ENCODE measurements at places on chromosomes 1 and 21.

- no peak for DNase-seq
Measured at GRCh38 chr1:179867493-179868330, 9.9 kb downstream of the TOR1AIP2 start.

- no peak for DNase-seq
Measured at GRCh38 chr1:32216566-32216965, 5.6 kb downstream of the TMEM234 start.

DNA sequence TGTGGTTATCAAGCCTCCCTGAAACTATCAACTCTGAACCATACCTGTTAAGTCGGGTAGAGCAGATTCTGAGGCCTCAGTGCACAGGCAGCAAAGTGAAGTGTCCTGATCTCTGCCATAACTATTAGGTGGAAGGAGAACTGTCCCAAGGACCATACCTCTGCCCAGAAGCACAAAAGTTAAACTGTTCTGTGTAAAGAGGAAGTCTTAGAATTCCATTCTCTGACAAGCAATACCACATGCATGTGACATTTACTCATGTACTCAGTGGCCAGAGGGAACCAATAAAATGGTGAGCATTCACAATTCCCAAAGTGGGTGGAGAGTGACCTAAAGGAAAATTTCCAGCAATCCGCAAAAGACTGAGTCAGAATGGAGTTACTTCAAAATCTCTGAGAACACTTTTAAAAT lies 61.0 kb downstream of the TOR3A start:
- peak; percentile 98 for DNase-seq

- DNase-seq, result no peak
Measured at GRCh38 chr1:90946630-90947029, 75.2 kb downstream of the ZNF644 start.

DNA sequence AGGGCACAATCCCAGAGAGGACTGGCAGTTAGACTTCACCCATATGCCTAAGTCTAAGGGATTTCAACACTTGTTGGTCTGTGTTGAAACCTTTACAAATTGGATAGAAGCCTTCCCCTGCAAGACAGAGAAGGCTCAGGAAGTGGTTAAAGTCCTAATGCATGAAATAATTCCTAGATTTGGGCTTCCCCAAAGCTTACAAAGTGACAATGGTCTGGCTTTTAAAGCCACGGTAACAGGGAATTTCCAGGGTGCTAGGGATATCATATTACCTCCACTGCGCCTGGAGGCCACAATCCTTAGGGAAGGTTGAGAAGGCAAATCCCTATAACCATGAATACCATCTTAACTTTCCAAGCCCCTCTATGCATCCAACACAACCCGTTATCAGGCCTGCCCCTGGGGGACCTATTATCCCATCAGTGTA lies 3.3 kb upstream of the FMO4 start:
- no peak for DNase-seq

DNA sequence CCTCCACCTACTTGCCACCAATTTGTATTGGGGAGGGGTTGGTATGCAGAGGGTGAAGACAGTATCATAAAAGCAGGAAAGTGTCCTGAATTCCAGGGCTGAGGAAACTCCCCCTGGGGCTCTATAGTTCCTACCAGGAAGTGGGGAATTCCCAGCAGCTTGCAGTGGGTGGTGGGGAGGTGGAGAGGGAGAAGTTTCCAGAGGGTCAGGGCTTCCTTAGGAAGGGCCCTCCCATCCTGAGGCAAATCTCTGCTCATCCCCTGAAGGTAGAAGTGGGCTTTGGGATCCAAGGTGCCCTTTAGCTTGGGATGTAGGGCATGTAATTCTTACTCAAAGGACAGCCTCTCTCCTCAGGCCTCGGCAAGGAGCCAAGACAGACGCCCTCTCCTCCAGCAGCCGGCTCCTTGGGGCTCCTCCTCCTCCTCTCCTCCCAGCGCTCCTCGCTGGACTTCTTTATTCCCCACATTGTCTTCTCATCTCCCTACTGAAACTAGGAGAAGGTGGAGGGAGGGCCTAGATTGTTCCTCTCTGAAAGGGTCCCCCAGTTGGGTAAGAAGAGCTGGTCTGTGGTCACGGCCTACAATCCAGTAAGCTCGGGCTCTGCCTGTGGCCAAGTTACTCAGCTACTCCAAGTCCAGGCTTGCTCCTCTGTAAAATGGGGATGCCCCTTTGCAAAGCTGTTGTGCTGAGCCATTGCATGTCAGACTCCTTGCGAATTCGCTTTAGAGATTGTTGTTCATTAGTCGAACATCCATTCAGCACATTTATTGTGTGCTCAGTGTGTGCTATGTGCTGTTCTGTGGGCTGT lies 17.9 kb upstream of the CSF1 start:
- DNase-seq, result no peak

GRCh38 chr1:91750398-91750996 lies 135.5 kb downstream of the TGFBR3 start:
- no peak for DNase-seq

DNA sequence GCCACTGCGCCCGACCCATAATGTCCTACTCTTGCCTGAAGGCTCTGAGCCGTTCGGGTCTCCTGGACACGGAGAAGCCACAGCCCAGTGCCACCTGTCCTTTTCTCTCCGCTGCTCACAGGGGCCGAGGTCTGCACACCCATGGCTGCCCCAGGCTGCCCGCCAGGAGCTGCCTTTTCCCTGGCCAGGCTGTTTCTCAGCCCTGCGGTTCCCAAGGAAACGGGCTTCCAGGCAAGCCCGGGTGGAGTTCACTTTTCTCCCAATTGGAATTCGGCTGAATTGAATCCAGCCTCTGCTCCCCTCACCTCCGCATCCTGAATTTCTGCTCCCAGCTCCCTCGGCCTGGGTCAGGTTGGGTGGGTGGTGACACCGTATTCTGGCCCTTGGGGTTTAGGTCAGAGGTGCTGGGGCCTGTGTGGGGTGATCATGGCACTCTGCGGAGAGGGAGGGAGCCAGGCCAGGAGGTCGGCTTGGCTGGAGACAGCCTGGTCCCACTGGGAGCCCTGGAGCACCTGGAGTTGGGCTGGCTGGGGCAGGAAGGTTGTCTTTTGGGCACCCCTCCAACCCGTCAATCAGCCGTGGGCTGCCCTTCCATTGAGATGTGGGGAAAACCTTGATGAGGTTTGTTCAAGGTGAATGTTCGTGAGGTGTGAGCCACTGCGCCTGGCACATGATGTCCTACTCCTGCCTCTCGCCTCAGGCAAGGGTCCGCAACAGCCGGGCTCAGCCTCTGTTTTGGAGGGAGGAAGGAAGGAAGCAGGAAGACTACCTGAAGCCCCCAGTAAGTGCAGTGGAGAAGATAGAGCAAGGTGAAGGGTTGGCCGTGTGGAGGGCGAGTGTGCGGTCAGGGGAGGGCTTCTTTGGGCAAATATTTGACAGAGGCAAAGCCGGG lies 25.1 kb downstream of the RRP1 start:
- DNase-seq, result no peak

GRCh38 chr1:162951553-162952315 lies 90.8 kb upstream of the CCDC190 start:
- no peak for DNase-seq

GRCh38 chr1:75392278-75392677 lies 218.6 kb downstream of the SLC44A5 start:
- DNase-seq, result no peak

- DNase-seq, result no peak
Measured at GRCh38 chr1:110350360-110350759, 11.2 kb downstream of the RBM15 start.

- DNase-seq, result no peak
Measured at GRCh38 chr21:45017039-45017960, 57.1 kb upstream of the ADARB1 start.

DNA sequence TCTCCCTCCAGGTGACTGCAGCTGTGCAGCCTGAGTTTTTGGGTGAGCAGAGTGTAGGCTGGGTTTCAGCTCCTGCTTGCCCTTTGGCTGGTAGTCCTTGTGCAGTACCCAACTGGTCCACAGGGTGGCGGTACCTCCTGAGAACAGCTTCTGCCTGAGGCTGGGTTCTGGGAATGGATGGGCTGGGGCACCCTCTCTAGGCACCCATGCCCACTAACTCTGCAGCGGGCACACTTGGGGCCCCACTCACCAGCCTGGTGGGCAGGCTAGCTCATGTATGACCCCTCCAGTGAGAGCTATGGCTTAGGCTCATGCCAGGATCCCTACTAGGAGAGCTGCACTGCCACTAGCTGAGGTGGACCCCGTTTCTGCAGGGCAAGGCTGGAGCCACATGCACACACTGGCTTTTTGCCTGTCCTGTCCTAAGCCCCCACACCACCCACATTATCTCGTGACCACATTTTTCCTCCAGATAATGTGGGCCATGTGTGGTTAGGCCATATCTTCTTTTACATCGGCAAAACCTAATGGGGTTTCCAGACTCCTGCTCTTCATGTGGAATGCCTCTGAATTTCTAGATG lies 15.5 kb upstream of the GSTM4 start:
- no peak for DNase-seq

DNA sequence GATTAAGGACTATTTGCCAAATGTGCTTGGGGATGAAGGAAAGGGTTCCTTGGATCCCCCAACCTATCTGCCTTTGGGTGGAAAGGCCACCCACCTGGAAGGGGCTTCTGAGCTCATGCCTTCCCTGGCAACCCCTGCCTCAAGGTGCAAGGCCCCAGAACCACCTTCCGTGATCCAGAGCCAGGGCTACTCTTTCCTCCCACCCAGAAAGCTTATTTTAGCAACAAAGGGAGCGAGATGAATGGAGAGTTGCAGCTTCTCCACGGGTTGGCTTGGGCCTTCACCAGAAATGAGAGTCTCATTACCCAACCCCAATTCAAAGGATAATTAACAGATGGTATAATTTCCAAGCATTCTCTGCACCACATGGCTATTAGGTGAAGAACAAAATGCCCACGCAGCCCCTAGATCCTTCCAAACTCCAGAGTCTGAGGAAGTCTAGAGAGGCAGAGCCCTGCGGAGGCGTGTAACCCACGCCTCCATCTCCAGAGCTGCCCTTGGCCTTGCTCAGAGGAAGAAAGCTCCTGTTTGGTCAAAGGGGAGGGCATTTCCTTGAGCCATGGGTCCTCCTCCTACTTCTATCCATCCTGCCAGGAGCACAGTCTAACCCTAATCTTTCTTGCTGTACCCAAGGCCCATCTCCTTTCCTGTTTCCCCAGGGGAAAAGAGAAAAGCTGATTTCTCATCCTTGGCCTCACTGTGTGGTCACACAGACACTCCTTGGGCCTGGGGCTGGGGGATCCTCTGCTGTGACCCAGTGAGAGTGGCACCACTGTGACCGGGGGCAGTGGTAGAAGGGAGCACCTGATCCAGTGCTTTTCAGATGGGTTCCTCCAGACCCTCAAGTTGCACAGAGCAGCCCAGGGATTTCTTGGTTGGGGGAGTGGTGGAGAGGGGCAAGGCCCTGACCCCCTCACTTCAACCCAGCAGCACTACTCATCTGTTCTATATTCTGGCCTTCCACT lies 1.7 kb upstream of the CELSR2 start:
- no peak for DNase-seq

DNA sequence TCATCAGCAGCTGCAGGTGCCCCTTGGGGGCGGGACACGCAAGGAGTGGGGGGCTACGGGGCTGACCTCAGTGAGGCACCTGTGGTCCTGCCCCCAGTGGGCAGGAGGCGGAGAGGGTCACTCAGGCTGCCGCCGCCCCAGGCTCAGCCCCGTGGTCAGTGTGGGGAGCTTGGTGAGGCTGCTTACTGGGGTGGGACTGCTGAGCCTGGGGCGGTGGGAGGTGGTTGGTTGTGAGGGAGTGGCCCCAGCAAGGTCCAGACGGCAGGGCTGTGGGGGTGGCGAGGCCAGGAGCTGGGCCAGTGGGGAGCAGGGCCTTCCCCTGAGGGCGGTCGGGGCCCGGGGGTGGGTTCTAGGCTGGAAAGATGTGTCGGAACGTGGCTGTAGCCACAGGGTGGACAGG lies 14.3 kb downstream of the PFKL start:
- no peak for DNase-seq

- DNase-seq, result no peak
Measured at GRCh38 chr1:53617851-53618499, 121.0 kb downstream of the GLIS1 start.

DNA sequence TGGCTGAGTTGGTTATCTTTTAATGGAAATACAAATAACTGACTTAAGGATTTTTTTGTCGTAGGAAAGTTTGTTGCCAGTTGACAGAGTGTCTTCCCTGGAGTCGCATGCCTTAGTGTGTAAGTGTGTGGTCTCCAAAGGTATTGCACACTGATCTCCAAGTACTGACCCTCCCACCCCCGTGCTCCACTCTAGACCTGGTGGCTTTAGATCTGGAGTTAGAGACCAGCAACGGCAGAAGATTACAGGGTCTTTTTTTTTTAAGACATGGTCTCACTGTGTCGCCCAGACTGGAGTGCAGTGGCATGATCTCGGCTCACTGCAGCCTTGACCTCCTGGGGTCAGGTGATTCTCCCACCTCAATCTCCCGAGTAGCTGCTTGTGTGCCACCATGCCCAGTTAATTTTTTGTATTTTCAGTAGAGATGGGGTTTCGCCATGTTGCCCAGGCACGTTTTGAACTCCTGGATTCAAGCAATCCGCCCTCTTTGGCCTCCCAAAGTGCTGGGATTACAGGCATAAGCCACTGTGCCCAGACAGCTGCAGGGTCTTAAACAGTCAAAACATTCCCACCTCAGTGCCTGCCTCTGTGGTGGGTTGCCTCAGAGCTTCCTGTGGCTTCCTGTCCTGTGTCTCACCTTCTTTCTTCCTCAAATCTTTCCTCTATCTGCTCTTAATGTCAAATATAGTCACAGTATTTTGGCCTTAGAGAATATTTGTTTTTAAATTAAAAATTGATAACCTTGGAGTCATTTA lies 6.9 kb downstream of the TRAPPC10 start:
- no peak for DNase-seq

- DNase-seq, result no peak
Measured at GRCh38 chr1:244291236-244292201, 160.2 kb downstream of the ADSS2 start.

DNA sequence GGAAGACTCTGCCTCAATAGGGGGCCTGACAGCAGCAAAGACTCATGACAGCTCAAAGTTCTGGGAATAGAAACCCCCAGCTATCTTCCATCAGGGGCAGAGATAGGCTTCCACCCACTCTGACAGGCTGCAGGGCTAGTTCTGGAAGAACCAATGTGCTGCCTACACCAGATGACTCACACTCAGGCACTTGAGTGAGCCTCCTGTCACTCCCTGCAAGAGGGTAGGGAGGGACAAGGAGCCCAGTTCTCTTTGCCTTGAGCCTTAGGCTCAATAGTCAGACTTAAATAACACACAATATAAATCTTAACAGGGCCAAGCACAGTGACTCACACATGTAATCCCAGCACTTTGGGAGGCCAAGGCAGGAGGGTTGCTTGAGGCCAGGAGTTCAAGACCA lies 386.4 kb downstream of the HHAT start:
- DNase-seq, result no peak

DNA sequence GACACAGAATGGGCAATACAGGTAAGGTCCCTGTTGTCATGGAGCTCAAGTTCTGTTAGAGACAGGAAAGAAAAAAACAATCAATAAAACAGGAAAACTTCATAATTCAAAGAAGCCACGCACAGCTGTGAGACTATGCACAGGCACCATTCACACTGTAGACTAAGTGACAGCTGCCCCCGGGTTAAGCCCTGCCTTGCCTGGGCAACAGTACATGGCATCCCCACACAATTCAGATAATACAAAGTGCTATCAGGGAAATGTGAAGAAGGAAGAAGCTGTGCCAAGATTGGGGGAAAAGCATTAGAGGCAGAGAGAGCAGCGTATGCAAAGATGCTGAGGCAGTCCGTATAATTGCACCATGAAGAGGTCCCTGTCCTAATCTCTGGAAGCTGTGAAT lies 9.0 kb upstream of the KCNE2 start:
- no peak for DNase-seq

GRCh38 chr1:102630041-102630440 lies 478.3 kb downstream of the COL11A1 start:
- DNase-seq, result no peak

All from non-pigmented ciliary epithelial cell (primary cell).